ENCODE measurements at places on chromosomes 16 and 17. TPM values are rescaled to one million over a fixed set of nuclear protein-coding genes. Genes with fewer than 3 reads are reported as not detected.

GRAPL gene
- 1.5 TPM for polyA plus RNA-seq

MYO15B gene
- polyA plus RNA-seq, result not detected

TBC1D3G gene
- polyA plus RNA-seq, result not detected

DNA sequence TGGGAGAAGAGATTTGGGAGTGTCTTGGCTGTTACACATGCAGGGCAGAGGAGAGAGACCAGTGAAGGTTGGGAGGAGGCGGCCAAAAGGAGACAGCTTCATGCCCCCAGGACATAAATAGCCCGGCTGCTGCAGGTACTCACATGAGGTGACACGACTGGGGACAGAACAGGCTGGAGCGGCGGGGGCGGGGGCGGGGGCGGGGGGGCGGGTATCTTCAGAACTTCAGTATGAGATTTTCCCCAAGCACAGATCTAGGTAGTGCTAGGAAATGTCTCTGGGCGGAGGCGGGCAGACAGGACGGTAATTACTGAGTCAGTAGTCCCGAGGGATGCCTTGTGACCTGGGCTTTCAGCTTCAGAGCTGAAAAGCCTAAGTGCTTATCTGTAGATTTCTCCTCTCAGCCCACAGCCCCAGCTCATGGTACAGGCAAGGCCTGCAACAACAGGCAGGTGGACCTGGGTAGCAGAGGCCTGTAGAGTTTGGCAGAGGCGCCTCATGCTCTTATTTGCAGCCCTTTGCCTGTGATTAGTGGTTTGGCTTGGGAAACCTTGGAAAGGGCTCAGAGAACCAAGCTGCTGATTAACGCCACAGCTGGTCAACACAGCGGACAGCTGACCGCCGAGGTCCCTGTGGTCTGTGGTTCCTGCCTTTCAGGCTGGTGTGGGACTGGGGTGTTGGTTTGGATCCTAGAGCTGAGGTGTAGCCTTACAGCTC is 24.5 kb downstream of the UNK start:
- DNase-seq, result no peak

- DNase-seq, result no peak
These were observed 2.0 kb downstream of the TMEM208 start for GRCh38 chr16:67228905-67229304.
